ENCODE measurements at places on chromosomes 11 and 22.

DNA sequence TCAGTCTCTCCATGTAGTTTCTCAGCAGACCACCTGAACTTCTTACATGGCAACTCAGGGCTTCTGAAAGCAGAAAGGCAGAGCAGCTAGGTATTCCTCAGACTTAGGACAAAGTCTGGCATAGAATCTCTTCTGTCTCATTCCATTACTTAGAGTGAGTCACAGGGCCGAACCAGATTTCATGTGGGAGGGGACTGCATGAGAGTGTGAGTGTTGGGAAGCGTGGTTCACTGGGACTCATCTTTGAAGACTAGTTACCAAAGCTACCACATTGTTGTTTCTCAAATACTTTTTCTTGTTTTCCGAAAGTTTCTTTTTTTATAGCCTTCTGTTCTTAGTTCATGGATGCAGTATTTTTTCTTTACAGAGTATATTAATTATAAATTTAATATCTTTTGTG, 36.1 kb upstream of the SCN3B start:
- DNase-seq = no peak

GRCh38 chr11:46461461-46461927, 69.9 kb upstream of the CHRM4 start:
- DNase-seq = no peak

GRCh38 chr11:72083414-72083813, 2.8 kb downstream of the LRRC51 start:
- DNase-seq = no peak

- DNase-seq = no peak
Measured at GRCh38 chr11:69267395-69267805, 26.6 kb upstream of the MYEOV start.

DNA sequence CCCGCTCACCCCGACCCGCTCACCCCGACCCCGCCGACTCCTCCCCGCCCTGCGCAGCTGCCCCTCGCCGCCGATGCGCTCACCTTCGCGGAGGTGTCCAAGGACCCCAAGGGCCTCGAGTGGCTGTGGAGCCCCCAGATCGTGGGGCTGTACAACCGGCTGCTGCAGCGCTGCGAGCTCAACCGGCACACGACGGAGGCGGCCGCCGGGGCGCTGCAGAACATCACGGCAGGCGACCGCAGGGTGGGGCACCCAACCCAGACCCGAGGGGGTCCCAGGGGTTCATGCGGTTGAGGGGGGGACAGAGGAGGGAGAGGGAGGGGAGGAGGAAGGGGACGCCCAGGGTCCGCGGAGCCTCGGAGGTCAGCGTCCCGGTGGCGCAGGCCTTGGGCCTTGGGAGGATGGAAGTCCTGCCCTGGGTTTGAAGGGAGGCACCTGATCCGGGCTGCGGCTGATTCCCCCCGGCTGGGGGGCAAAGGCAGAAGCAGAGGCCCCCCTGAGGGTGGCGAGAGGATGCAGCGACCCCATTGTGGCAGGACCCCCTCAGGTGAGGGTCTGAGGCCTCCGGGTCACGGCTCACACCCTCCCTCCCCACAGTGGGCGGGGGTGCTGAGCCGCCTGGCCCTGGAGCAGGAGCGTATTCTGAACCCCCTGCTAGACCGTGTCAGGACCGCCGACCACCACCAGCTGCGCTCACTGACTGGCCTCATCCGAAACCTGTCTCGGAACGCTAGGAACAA, 9.2 kb downstream of the PKP3 start:
- DNase-seq = no peak

All from stimulated activated CD8-positive, alpha-beta memory T cell treated with anti-CD3 and anti-CD28 coated beads, Interleukin-15, amount 100 ng/mL, for 24 hours (primary cell).